Mucosa of descending colon (tissue), 3 donors: ENCODE measurements at places on chromosomes 4 and X. TPM values are rescaled to one million over a fixed set of nuclear protein-coding genes. Genes with fewer than 3 reads are reported as not detected.

- DNase-seq: no peak
These were observed 153.1 kb downstream of the AMELX start for GRCh38 chrX:11446336-11446735.

GRCh38 chr4:185638548-185639301, 103.4 kb upstream of the PDLIM3 start:
- no peak for DNase-seq

- DNase-seq: no peak
These were observed 7.5 kb downstream of the HADH start for GRCh38 chr4:107996949-107997788.

DNA sequence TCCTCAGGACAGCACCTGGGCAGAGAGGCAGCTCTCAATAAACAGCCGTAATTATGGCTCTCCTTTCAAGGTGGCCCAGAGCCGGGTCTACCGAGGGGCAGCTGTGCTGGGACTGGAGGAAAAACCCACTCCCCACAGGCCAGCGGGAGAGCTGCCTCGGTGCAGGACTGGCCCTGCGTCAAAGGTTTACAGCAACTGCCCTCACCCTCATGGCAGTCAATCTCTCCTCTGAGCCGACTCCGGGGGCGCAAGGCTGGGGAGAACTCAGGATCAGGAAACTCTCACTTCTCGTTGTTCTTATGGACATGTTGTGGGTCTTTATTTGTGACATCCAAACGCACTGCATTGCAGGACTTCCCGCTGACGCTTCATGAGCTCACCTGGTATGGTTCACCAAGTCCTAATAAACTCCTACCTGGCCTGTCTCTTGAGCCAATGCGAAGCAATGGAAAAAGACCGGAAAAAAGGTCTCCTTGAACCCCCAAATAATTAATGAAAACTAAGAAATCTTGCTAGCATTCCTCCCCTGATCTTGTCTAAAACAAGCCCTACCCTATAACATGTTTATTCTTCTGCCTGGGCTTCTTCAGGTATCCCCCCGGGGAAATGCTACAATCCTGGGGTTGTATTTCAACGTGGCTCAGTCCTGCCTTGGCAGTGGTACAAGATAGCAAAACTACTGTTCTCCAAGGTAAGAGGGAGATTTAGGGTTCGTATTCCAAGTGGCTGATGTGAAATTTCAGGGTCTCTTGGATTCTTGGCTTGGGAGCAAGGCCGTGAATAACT, 50.1 kb upstream of the CDKN2AIP start:
- DNase-seq: no peak

- DNase-seq: no peak
These were observed 25.3 kb downstream of the LRP2BP start for GRCh38 chr4:185370268-185370949.

GRCh38 chrX:109760922-109761250, 27.8 kb upstream of the ACSL4 start:
- DNase-seq: no peak

- no peak for DNase-seq
These were observed 36.8 kb downstream of the RAP1GDS1 start for GRCh38 chr4:98298022-98298421.

Gene ARHGEF6
- total RNA-seq: 6.6 TPM
